ENCODE measurements at places on chromosomes 3 and 15. TPM values are rescaled to one million over a fixed set of nuclear protein-coding genes. Genes with fewer than 3 reads are reported as not detected.

DNA sequence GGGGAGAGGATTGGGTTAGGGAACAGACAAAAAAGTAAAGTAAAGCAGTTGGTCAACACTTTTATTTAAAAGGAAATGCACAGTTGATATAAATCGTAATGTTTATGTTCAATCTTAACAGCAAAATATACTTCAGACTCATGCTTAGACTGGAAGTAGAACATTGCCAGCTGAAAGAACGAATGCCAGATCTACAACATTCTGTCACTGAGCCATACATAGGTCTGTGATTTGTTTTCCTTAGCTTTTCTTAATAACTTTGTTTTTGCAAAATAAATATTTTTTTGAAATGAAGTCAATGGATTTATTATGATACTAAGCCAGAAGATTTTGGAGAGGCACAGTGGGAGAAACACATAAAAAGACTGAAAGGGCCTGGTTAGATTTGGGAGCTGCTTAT is 62.0 kb downstream of the LEKR1 start:
- no peak for DNase-seq

- DNase-seq, result no peak
These were observed 25.7 kb downstream of the SPATA12 start for GRCh38 chr3:57086201-57086600.

Gene PLIN1
- 0.44 TPM for total RNA-seq

GRCh38 chr3:146307456-146307725 is 56.5 kb upstream of the PLSCR4 start:
- no peak for DNase-seq

DNA sequence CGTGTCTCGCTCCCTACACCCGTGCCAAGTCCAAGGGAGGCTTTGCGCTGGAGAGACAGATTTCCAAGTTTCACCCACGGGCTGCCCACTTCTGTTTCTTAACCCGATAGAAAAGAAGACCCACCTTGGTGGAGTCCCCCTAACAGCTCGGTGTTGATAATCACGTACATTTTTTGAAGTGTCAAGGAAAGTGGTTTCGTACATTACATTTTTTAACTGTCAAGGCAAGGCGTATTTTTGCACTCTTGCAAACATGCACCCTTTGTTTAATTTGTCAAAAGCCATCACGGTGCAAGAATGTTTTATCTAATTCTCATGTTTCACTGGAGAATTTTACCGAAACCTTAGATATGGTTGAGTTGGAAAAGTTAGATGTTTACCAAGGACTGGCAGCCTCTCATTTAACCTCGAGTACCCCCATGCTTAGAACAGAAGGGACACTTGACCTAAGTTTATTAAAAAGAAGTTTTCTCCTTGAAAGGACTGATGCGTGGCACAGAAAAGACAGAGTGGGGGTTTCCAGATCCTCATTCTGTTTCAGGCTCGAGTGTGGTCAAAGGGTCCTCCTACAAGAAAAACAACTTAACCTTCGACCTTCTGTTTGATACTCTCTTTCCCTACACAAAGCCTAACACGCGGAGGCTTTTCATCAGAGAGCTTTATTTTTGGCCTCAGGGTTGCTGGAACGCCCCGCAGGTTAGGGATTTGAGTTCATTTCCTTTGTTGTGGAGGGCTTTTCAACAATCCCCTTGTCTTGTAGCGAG is 882 bp downstream of the GXYLT2 start:
- DNase-seq, result no peak

Gene CSTA
- total RNA-seq, result not detected

GRCh38 chr3:190357468-190357867 is 30.5 kb upstream of the CLDN16 start:
- no peak for DNase-seq

DNA sequence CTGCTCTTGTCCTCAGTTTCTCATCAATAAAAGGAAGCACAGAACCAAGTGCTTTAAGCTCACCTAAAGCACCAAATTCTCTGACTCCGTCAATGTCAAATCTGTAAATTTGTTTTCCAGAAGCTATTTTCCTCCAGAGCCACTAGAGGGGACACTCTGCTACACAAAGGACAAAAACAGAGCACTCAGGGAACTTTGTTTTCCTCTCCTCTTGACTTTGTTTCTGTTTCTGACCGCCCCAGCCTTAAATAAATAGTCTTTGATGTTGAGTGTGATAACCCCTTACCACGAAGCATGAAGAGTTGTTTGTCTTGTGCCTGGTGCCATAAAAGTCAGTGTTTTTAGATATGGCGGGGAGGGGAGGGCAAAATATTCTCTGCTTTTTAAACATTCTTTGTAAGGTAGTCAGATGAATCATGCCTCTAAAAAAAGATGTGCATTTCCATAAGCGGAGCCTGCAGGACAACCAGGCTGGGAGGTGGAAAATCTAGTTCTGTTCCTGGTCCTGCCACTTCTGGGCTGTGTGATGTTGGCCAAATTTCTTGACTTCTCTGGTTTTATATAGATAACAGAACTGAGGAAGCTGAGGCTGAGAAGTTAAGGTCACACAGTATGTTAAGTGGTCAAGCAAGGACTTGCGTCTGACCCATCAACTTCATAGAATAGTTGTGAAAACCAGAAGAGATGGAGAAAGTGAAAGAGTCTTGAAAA is 7.3 kb upstream of the ZBTB38 start:
- DNase-seq, result peak; percentile 65

DNA sequence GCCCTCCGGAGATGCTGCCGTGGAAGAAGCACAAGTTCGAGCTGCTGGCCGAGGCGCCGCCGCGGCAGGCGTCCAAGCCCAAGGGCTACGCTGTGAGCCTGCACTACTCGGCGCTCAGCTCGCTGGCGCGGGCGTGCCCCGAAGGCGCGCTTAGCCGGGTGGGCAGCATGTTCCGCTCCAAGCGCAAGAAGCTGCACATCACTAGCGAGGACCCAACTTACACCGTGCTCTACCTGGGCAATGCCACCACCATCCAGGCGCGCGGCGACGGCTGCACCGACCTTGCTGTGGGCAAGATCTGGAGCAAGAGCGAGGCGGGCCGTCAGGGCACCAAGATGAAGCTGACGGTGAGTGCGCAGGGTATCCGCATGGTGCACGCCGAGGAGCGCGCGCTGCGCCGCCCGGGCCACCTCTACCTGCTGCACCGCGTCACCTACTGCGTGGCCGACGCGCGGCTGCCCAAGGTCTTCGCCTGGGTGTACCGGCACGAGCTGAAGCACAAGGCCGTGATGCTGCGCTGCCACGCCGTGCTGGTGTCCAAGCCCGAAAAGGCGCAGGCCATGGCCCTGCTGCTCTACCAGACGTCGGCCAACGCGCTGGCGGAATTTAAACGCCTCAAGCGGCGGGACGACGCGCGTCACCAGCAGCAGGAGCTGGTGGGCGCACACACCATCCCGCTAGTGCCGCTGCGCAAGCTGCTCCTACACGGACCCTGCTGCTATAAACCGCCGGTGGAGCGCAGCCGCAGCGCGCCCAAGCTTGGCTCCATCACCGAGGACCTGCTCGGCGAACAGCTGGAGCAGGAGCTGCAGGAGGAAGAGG is 1.3 kb downstream of the FAM43A start:
- DNase-seq, result no peak

Gene MESP1
- 6.4 TPM for total RNA-seq

Gene SOX14
- not detected for total RNA-seq

DNA sequence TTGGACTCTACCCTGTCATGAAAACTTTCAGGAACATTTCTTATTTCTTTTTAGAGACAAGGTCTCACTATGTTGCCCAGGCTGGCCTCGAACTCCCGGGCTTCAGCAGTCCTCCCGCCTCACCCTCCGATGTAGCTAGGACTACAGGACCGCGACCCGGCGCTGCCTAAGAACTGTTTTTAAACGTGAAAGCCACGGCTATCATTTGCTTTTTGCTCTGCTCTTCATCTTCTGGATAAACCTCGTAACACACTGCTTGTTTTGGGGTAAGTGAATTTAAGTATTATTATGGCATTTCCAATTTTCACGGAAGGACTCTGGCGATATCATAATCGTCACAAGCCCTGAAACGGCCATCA is 14.3 kb upstream of the CCNL1 start:
- DNase-seq, result peak; percentile 32

DNA sequence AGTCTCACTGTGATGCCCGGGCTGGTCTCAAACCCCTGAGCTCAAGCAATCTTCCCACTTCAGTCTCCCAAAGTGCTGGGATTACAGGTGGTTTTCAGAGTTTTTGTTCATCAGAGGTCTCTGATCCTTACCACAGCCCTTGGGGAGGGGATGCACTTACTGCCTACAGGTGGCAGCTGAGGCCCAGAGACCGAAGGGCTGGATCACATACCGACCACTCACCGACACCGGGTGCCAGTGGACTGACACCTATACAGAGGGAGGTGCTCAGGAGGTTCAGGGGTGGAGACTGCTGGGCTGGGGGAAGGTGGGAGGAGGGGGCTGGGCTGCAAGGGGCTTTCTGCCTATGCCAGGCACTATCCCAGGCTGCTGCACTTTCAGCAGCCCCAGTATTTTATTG is 19.5 kb downstream of the DUSP7 start:
- DNase-seq, result no peak

DNA sequence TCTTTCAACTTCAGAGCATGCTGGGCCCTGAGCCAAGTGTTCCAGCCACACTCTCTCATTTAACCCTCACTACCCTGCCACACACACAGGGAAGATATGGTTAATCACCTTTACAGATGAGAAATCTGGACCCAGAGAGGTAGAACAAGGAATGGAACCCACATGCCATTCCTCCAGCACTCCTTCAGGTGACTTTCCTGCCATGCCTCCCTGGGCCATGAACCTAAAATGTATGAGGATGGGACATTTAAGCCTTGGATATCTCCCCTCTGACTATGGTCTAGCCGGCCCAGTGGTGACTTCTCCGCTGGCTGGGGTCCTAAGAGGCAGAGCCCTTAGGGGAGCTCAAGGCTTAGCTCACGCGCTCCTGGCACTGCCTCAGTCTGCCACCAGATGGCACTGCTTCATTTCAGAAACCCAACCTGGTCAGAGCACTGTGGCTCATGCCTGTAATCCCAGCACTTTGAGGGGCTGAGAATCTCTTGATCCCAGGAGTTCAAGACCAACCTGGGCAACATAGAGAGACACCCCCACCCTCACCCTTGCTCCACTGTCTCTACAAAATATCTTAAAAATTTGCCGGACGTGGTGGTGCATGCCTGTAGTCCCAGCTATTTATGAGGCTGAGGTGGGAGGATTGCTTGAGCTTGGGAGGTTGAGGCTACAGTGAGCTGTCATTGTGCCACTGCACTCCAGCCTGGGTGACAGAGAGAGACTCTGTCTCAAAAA is 2.2 kb upstream of the DCAF1 start:
- DNase-seq, result peak; percentile 65

Gene SCAANT1
- total RNA-seq, result not detected

Data from Panc1 (cell line).